ENCODE measurements at places on chromosomes 11 and 22.

DNA sequence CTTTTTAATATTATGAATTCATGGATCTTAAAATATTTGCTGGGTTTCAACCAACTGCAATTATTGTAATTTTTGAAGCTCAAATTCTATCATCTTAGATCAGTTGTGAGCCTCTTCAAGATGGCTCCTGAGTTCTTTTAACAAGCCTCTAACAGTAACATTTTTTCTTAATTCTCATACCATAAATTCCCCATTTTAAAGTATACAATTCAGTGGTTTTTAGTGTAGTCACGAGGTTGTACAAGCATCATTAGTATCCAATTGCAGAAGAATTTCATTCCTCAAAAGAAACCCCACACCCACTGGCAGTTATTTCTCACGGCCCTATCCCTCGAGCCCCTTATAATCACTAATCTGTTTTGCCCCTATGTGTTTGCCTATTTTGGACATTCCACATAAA lies 270.8 kb downstream of the SBF2 start:
- no peak for DNase-seq

DNA sequence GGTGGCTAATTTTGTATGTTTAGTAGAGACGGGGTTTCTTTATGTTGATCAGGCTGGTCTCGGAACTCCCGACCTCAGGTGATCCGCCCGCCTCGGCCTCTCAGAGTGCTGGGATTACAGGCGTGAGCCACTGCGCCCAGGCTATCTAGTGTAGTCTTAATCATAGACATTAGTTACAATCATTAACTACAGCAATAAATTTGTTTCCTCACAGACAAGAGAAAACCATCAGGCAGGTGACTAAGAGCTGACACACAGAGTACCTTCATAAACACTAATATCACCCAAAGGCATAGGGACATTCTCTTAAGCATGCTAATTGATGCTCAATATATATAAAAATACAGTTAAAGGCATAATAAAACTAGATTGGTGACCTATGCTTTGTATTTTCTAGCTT lies 19.4 kb downstream of the SDHD start:
- DNase-seq, result no peak

DNA sequence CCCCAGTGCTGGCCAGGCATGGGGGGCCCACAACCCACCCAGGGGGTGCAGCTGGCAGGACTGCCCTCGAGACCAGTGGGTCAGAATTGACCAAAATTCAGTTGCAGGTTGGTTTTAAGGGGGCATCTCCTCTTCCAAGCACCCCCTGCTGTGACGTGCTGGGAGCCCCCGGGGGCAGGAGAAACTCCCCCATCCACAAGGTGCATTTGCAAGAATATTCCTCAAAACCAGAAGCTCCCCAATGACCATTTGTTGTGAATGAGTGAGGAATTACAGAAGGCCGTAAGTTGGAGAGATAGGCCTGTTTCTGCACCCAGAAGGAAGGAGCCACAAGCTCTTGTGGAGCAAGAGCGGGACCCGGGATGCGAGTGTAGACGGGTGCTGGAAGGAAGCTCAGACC lies 414.5 kb downstream of the BRD1 start:
- DNase-seq, result no peak

DNA sequence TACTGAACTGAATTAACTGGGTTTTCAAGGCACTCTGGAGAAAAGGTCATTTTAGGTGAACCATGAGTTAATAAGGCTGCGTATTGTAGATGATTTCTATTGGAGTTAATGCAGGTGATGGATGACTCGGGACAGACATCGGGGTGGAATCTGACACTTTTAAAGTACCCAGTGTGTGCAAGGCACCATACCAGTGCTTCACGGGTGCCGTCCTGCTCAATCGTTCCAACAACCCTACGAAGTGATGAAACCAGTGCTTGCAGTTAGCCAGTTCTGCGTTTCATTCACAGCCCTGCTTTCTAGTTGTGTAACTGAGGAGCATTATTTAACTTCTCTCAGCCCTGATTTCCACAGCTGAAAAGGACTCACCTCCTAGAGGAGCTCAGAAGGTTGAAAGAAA lies 216.5 kb downstream of the BARX2 start:
- DNase-seq, result no peak

DNA sequence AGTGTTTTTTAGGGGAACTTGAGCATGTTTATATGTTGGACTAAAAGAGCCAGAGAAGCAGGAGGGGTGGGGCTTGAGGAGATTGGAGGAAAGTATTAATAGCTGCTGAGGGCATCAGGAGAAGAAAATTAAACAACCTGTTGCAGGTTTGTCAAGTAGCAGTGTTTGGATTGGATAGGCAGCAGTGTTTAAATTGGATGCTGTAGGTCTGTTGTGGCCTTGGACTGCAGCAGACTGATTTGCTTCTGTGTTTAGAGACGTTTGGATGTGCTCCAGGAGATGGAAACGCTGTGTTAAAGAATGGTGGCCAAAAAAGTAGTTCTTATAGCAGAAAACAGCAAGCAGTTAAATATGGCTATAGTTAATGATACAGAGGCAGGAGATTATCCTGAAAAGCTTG lies 5.7 kb downstream of the EIF3L start:
- DNase-seq, result no peak

DNA sequence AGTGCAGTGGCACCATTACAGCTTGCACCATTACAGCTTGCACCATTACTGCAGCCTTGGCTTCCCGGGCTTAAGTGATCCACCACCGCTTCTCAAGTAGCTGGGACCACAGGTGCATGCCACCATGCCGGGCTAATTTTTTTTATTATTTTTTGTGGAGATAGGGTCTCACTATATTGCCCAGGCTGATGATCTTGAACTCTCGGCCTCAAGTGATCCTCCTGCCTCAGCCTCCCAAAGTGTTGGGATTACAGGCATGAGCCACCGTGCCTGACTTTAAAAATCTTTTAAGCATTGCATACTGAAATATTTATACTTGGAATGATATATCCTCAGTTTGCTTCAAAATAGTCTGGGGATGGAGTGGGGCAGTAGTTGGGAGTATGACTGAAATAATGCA lies 10.4 kb downstream of the PAFAH1B2 start:
- DNase-seq, result no peak

Data from stimulated activated CD4-positive, alpha-beta T cell treated with anti-CD3 and anti-CD28 coated beads, TNF-alpha, amount 100 ng/mL, for 48 hours (primary cell).